C1 segment of cervical spinal cord (tissue), 14 donors: ENCODE measurements at places on chromosomes 5 and 9.

GRCh38 chr5:142439207-142439860 is 114.5 kb upstream of the SPRY4 start:
- DNase-seq, result no peak

GRCh38 chr9:108073823-108074222 is 584.3 kb upstream of the KLF4 start:
- DNase-seq, result no peak

- DNase-seq, result no peak
Observed at GRCh38 chr5:53030893-53031292, 41.7 kb downstream of the ITGA2 start.

GRCh38 chr9:89544279-89544661 is 46.4 kb upstream of the SEMA4D start:
- DNase-seq, result no peak

- DNase-seq, result no peak
Observed at GRCh38 chr5:178155065-178155464, 1.4 kb upstream of the NHP2 start.
